ENCODE measurements at places on chromosomes 1 and 21. TPM values are rescaled to one million over a fixed set of nuclear protein-coding genes. Genes with fewer than 3 reads are reported as not detected.

DNA sequence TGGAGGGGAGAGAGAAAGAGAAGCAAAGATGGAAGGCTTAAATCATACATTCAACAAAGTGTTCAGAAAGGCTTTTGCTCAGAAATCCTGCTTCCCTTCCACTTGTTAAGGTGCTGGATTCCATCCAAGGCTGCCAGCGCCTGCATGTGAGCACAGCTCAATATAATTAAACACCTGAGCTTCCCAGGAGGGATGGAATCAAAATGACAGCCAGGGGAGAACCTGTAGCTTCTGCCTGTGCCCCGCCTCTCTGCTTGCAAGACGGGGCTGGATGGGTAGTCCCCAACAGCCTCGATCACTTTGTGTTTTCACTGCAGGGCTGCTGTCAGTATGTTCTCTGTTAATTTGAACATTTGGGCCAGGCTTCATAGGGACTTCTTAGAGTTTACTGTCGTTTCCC lies 225.7 kb downstream of the KCNH1 start:
- no peak for DNase-seq

The PCP4L1 gene
- total RNA-seq: not detected

DNA sequence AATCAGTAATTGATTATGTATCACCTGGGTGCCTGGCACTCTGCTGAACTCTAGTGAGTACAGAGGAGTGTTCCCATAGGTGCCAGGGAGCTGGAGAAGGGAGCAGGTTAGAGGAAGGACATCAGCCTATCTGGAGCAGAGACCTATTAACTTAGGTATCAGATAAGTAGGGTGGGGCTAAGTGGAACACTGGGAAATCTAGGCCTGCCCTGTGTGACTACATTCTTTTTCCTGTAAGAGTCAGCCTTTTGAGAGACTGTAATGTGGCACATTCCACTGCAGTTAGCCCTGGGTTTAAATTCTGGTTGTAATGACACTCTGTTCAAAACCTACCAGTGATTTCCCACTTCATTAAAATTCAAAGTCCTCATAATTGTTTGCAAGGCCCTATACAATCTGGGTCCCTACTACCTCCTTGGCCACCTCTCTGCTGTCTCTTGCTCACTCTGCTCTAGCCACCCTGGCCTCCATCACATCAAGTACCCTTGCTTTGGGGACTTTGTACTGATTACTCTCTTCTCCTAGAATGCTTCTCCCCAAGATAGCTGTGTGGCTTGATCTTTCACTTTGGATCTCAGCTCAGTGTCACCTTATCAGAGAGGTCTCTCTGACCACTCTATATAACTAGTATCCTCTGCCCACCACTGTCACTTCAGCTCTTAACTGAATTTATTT lies 12.9 kb downstream of the STX12 start:
- DNase-seq: peak; percentile 5

- no peak for DNase-seq
These were observed 269.2 kb downstream of the USH2A start for GRCh38 chr1:216154063-216154462.

DNA sequence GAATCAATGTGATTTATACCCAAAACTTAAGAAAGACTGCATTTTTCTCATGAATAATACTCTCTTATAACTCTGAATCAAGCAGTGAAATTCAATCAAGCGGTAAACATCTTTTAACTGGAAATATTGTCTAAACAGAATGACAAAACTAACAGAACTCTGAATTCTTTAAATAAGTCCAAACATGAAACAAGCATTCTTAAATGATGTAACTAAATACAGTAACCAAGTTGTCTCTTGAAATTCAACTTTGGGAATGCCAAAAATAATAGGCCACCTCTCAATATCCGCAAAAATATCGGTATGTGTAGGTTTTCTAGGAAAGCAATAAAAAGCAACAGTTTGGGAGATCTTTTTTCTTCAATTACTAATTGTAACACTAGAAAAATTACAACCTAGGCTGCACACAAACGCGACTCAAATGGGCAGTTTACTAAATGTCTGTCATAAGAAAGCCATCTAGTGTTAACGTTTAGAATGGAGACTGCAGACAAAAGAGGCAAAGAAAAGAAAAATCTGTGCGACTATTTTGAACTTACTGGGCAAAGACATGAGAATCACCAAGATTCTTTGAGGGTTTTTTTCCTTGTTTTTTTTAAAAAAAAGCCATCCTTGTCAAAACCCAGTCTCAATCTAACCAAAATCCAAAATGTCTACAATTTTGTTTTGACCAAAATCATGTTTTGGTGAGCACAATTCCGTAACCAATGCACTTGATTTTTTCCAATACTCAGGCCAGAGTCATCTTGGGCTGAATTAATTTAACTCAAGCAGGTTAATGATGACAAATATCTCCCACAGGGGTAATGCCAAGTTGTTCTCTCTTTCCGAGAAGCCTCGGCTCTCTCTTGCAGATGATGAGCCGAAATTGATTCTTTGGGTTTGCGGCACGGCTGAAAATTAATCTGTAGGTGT lies 1.3 kb downstream of the SIPA1L2 start:
- DNase-seq: peak; percentile 73

The G0S2 gene
- total RNA-seq: not detected

DNA sequence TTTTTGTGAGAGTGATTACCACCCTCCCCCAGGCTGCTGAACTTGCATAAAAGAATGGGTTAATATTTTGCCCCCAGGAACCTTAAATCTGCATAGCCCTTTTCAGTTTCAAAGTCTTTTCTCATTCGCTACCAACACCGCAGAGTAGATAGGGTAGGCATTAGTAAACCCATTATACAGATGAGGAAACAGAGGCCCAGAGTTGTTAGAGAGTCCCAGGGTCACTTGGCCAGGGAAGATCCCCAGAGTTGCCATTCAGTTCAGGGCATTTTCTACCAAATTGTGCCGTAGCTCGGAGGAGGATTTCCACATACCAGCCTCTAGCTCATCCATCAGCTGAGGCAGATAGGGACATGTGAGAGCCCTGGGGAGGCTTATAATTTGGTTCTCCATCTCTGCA lies 40.5 kb downstream of the NEK2 start:
- no peak for DNase-seq

The MROH9 gene
- not detected for total RNA-seq

The FLG2 gene
- total RNA-seq: not detected

- no peak for DNase-seq
These were observed 21.0 kb downstream of the ABCG1 start for GRCh38 chr21:42239973-42240372.

GRCh38 chr1:66444438-66445265 lies 89.3 kb upstream of the SGIP1 start:
- DNase-seq: no peak

DNA sequence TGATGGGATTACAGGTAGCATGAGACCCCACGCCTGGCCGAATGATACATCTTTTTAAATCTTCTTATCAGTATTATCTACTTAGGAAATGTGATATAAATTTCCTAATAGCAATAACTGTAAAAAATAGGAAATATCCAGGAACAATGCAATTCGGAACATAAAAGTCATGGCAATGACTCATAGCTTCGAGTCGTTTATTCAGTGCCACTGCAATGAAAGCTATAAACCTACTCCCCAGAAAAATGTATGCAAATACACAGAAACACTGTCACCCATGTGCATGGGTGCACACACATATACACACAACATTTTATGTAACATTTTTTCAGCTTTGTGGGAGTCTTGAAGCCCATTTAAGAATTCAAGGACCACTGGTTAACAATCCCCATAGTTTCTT lies 194.6 kb downstream of the PATJ start:
- no peak for DNase-seq

The MAP3K7CL gene
- 6.3 TPM for total RNA-seq

DNA sequence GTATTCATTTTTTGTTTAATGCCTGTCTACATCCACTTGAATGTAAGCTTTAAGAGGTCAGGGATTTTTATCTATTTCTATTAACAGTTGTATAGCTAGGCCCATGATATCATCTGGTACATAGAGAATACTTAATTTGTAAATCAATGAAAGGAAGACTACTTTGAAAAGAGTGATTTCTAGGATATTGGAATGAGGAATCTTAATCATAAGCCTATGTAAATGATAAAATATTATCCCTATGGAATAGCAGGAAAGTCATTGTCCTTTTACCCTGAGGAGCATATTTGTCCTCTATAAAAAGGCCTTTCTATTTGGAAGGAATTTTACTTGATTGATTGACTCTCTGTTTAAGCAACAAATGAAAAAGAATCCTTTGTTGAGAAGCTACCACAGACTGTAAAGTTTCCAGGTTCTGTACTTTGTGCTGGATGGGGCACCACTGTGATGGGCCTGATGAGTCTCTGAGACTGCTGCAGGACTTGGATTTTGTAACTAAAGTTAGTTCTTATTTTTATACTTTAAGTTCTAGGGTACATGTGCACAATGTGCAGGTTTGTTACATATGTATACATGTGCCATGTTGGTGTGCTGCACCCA lies 53.8 kb downstream of the MAST2 start:
- no peak for DNase-seq

DNA sequence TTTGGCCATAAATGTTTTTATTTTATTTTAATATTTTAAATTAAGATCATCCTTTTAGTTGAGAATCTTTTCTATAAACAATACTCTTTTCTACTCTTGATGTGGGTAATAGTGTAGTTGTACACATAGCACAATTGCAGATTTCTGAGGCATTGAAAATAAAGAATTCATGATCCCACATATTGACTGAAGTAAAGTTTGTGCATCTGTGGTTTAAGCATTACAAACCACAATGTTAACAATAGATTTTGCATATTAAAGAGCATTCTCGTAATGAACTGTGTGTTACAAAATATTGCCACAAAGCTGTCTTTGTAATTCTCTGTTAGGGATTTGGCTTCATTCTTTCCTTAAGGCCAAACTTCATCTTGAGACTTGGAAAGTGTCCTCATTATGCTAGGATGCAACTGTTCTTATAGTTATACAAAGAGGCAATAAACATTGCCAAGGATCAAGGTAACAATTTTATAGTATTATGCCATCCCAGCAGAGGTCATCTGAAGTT lies 256.8 kb downstream of the OLFM3 start:
- no peak for DNase-seq

The KCNJ9 gene
- 0.07 TPM for total RNA-seq

- no peak for DNase-seq
These were observed 14.6 kb upstream of the PPP2R5A start for GRCh38 chr1:212270564-212270963.

DNA sequence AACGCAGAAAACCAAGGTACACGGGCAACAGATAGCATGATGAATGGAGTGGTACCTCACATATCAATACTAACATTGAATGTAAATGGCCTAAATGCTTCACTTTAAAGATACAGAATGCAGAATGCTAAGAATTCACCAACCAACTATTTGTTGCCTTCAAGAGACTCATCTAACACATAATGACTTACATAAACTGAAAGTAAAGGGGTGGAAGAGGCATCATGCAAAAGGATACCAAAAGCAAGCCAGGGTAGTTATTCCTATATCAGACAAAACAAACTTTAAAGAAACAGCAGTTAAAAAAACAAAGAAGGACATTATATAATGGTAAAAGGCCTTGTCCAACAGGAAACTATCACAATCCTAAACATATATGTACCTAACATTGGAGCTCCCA lies 137.1 kb upstream of the APP start:
- DNase-seq: no peak
